Neural crest cell (in vitro differentiated cells): ENCODE measurements at places on chromosomes 11 and 22. TPM values are rescaled to one million over a fixed set of nuclear protein-coding genes. Genes with fewer than 3 reads are reported as not detected.

- DNase-seq, result no peak
Observed at GRCh38 chr11:132242632-132243031, 872.2 kb downstream of the NTM start.

GRCh38 chr11:1744891-1745700 is 5.3 kb downstream of the IFITM10 start:
- no peak for DNase-seq

DNA sequence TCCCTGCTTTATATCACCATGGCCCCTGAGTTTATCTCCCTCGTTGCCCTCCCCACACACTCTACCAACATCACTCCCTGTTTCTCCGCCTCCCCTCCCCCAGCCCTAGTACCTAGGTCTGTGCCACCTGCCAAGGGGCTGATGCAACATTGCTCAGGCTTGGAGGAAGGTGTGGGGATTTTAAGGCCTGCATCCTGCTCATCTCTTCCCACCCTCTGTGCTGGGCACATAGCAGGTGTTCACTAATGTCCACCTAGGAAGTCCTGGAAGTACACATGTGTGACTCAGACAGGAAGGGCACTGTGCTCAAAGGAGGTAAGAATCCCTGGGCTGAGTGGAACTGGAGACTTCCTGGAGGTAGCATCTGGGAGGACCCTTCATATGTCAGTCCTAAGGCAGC is 37.0 kb downstream of the PDE2A start:
- DNase-seq, result no peak

DNA sequence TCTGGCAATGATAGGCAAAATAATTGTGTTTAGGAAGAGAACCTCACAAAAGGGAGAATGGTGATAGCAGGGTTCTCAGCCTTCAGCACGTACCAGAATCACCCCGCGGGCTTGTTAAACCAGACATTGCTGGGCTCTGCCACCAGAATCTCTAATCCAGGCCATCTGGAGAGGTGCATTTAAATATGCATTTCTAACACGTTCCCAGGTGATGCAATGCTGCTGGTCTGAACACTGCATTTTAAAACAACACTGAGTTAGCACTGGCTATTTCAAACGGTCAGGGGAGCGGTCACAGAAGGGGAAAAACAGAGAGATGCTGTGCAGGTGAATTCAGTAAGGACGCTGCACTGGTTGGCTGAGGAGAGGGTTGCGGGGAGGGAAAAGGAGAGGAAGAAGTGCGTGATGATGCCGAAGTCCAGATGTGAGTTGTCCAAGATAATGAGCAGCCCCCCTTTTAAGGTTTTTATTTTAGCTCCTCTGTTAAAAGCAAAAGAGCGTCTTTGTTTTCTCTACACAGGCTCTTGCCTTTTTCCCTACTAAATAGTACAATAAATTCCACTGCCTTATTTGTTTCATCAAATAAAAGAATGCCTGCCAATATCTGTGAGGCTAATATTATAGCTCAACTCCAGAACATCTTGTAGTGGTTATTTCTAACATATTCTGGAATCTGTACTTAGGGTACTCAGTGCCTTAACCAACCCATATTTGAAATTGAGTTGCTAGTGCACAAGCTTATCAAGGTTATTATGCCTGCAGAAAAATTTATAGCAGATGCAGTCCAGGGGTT is 109.6 kb upstream of the POU2AF2 start:
- DNase-seq, result no peak

DNA sequence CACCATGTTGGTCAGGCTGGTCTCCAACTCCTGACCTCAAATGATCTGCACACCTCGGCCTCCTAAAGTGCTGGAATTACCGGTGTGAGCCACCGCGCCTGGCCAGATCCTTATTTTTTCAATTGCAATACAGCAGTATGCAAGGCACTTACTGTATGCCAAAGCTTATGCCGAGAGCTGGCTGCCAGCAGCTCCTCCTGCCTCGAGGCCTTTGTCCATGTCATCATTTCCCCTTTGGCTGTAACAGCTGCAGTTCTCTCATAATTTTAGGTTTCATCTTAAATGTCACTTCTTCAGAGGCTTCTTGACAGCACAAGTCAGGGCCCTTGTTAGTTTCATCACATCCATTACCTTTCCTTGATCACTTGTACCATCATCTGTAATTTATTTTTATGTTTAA is 1.5 kb upstream of the SREBF2 start:
- no peak for DNase-seq

- DNase-seq, result no peak
Observed at GRCh38 chr11:19918302-19919049, 205.8 kb downstream of the NAV2 start.

- DNase-seq, result peak; percentile 33
Observed at GRCh38 chr22:41857155-41857859, 24.4 kb downstream of the SREBF2 start.

DNA sequence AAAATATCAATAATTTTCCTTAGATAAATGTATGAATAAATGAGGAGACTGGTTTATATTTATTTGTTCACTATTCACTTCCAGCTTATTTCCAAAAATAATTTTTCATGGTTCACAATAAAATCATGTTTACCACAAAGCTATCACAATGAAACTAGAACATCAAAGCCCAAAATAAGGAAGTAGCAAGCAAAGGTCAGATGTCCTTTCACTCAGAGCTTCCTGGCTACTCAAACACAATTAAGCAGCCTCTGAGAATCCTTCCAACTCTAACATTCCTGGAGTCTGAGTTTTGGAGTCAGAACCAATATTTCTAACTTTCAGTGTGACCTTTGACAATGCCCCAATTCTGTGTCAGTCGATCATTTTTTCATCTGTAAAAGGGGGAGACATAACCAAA is 527.0 kb downstream of the SOX6 start:
- DNase-seq, result no peak

DNA sequence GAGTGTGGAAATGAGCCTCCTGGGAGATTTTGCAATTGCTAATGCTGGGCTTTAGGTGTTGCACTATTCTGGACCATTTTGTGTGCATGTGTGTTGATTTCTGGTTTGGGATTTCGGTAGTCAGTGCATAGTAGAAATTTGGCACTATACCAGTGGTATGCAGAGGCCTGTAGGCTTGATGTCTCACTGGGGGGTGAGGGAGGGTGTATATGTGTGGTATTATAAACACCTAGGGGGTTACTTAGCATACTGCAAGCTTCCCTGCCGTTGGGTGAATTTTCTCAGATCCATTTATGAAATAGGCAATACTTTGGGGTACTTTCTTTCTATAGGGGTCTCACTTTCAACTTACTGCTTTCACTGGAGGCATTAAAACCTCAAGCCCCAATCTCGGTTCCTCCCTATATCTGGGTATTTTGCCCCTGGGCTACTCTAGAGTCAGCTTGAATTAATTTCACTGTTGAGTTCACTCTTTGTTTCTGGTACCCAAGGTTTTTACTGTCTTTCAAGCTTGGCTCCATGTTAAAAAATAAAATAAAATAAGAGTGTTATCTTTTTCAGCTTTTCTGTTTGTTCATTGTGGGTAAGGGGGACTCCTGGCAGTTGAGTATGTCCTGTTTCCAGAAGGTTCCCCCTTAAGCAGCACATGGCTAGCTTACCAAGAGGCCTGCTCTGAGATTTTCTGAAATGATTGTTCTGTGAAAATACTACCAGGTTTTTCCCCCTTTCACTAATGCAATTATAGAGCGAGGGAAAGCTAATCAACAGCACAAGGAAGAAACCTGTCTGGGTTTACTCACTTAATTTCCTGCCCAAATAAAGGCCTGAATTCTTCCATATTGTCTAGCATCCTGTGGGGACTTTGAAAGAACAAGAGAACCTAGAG is 45.8 kb downstream of the PPFIBP2 start:
- no peak for DNase-seq

DNA sequence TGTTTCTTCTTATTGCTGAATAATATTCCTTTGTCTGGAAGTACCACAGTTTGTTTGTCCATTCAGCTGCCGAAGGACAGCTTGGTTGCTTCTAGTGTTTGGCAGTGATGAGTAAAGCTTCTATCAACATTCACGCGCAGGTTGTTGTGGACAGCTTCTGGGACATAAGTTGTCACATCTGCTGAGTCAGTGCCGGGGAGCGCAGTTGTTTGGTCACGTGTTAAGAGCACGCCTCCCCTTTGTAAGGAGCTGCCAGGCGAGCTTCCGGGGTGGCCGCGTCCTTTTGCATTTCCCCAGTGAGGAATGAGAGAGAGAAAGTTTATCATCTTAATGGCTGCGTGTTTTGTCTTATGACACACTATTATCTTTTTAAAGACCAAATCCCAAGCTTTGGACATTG is 30.3 kb downstream of the SAMM50 start:
- no peak for DNase-seq

DNA sequence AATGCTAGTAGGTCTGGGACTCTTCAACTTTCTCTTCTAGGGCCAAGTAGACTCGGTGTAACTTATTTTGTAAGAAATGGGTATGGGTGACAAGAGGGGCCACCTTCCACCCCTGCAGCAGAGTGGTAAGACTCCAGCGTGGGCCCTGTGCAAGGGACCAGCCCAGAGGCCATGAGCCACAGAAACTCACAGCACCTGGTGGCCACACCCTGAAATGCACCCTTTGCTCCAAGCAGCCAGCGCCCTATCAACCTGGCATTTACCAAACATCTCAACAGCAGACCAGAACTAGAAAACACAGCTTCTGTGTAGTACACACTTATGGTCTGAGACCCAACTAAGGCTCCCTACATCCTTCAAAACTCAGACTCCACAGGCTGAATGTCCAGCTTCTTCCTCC is 5.7 kb downstream of the CDCA5 start:
- DNase-seq, result peak; percentile 46

GRCh38 chr11:1631066-1631568 is 1.5 kb downstream of the KRTAP5-5 start:
- DNase-seq, result no peak

DNA sequence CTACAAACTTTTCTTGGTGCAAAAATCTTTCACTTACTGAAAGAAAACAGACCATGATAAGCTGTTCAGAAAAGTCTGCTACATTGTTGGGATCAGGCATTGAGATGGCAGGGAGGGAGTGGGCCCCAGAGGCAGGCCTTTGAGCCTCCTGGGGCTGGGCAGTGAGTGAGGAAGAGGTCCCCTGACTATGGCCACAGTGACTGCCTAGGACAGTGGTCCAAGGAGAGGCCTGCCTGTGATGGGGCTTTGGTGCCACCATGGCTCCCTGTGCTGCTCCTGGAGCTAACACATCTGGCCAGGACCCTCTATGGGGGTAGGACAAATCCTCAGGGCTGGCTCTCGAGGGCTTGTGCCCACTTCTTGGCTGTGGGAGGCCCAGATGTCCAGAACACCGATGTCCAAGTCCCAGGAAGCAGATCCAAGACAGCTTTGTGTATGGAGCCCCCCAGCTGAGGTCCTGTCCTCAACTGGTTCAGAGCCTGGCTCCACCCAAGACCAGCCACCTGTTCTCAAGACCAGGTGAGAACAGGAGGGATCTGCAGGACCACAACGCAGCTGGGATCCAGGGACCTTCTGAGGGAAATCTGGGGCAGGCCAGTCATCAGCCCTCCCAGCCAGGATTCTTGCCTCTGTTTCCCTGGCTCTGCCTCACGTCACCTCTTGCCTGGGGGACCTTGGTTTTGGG is 36.9 kb downstream of the PPM1F start:
- DNase-seq, result no peak

DNA sequence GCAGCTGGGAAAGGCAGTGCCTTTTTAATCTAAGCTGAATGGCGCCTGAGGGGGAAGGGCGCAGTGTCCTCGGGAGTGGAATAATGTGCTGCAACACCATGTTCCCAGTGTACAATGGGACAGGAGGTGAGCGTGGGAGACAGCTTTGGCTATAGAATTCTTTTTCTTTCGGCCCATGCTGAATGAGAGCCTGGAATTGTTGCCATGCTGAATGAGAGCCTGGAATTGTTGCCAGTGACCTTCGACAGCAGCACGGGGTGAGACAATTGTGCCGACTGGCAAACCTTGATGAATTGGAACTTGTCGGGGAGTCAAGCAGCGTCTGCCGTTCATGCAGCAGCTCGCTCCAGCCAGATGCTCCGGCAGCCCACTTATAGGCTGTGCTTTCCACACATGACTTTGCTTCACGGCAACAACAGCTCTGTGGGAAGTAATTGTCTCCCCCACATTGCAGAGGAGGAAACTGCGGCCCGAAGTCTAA is 141.4 kb upstream of the E2F8 start:
- peak; percentile 37 for DNase-seq

GRCh38 chr11:36431429-36432092 is 78.5 kb downstream of the TRAF6 start:
- DNase-seq, result no peak

- no peak for DNase-seq
Observed at GRCh38 chr11:102589047-102589459, 36.1 kb downstream of the MMP20 start.

DNA sequence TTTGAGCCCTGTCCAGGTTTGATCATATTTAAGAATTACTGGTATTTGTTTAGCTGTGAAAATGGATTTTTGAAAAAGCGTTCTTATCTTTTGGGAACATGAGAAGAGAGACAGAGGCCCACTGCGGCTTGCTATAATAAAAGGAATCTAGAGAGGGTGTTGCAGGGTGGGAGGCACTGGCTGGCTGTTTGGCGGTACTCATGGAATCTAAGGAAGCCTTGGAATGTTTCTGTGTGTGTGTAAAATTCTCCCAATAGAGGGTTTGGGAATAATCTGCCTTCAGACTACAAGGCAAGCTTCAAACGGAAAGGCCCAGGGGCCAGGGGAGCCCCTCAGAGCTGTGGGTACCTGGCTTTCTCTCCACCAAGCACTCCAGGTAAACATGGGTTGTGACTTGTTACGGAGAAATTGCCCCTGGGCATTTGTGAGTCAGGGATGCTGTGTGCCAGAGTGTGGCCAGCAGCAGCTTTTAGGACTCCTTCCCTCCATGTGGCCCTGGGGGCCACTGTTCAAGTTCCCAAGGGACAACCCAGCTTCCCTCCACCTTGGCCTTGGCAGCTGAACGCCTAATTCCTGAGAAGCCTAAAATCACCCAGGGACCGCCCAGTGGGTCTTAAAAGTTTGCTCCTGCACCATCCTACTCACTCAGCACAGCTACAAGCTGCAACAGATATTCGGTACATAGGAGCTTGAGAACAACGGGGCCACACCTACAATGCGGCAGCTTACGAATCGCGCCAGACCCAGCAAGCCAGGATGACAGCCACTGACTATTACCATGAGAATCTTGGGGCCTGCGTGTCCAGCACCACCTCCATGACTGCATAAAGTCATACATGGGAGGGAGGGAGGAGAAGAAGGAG is 14.1 kb upstream of the SYT8 start:
- no peak for DNase-seq

GRCh38 chr11:29389793-29390192 is 627.0 kb downstream of the KCNA4 start:
- DNase-seq, result no peak

DNA sequence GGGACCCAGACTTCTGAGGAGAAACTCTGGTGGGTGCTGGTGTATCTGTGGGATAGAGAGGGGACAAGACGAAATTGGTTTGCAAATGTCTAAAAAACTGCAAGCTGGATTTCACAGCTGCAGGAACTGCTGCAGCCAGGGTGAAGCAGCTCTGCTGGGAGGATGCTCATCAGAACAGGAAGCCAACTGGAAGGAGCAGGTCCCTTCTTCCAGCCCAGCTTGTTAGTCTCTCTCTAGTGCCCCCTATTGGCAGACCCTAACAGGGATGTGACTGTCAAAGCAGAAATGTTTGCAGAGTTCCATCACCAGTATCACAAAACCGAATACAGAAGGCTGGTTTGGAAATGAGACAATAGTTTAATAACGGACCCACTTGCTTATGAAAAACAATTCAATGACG is 74.8 kb upstream of the SLC22A12 start:
- no peak for DNase-seq

GRCh38 chr11:123251657-123252344 is 56.8 kb upstream of the CLMP start:
- DNase-seq, result no peak

Gene C11orf71
- total RNA-seq, result 7.4 and 8.4 TPM in 2 replicates

Gene PEX16
- 27.6 and 29.6 TPM in 2 replicates for total RNA-seq

Gene ARSA
- 14.6 and 16.1 TPM in 2 replicates for total RNA-seq

Gene MRGPRF
- 0.16 and 0.23 TPM in 2 replicates for total RNA-seq

Gene ARVCF
- 93.5 and 105 TPM in 2 replicates for total RNA-seq

Gene FXYD6
- total RNA-seq, result 113 TPM in 2 replicates

Gene ALX4
- 0.05 TPM in 2 replicates for total RNA-seq
